ENCODE measurements at places on chromosomes 13 and 19.

DNA sequence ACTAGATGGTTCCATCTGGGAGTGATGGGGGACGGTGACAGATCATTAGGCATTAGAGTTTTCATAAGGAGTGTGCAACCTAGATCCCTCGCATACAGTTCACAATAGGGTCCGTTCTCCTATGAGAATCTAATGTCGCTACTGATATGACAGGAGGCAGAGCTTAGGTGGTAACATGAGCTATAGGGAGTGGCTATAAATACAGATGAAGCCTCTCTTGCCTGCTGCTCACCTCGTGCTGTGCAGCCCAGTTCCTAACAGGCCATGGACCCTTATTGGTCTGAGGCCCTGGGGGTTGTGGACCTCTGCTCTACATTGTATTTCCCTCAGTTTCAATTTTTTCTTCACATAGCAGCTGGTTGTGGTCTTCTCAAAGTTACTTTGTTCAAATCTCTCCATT is 56.5 kb downstream of the CDK8 start:
- DNase-seq, result no peak

DNA sequence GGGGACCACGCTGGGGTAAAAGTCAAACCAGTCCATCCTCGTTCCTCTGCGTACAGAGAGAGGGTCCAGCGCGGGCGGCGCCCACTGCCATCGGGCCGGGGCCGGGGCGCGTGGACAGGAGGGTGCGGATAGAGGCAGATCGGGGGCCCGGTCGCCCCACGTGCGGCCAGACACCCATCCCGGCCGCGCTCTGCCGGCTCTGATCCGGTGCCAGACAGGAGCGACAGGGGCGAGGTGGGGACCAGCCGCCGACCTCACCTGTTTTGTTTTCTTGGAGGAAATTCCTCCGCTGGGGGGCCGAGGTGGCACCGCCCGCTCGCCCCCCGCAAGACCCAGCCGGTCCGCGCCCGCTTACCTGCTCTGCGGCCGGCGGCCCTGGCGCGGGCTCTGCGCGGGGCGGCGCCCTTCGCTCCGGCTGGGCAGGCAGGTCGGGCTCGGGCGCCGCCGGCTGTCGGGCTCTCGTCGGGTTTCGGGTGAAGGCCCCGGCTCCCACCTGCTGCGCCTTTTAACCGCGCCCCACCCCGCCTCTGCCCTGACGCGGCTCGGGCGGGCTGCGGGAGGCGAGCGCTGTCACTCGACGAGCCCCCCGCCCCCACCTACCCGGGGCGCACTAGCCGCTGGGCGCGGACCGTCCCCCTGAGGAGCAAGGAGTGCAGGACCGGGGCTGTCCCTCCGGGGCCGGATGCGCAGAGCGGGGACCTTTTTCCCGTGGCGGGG is at the start of gene GJB6:
GJB6 (minus strand) TSS at position 481 of the 717 bp plus-strand sequence. CDS start 8,839 bp downstream, outside the sequence.
- DNase-seq, result peak; percentile 11

DNA sequence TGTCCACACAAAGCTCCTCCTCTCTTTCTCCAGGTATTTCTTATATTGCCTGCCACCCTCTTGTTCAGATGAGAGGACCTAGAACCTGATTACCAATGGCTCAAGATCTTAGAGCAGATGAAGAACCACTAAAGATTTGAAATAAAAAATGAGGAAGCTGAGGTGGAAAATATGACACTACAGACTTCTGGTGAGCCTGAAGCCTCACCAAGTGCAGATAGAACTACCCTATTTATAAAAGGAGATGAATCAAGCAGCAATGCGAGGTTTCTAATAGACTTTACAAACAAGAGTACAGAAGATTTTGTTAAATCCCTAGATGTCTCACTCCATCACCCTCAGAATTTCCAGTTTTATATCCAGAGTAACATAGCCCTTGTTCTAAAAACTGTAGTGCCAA is 345.8 kb downstream of the TBC1D4 start:
- no peak for DNase-seq

GRCh38 chr13:110360598-110360997 is 53.5 kb downstream of the COL4A2 start:
- DNase-seq, result no peak

DNA sequence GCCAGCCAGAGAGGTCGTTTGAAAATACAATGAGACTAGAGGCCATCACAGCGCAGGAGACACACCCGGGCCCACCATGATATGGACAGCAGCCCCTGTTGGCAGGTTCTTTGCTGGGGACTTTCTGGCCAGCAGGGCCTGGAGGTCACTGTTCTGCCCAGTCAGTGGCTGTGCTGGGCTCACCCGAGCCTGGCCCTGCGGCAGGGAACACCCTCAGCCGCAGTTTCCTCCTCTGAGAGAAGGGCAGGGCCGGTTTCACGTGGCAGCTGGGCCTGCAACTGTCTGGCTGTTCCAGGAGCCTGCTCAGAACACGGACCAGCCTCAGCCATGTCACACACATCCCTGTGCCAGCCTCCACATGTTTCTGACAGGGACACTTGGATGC is 39.4 kb downstream of the ADPRHL1 start:
- DNase-seq, result no peak

All from stimulated activated CD8-positive, alpha-beta memory T cell treated with anti-CD3 and anti-CD28 coated beads, Interleukin-15, amount 100 ng/mL, for 24 hours (primary cell).